Stimulated activated CD4-positive, alpha-beta T cell treated with anti-CD3 and anti-CD28 coated beads, TNF-alpha, amount 100 ng/mL, for 1 hour (primary cell): ENCODE measurements at places on chromosomes 13 and 19.

DNA sequence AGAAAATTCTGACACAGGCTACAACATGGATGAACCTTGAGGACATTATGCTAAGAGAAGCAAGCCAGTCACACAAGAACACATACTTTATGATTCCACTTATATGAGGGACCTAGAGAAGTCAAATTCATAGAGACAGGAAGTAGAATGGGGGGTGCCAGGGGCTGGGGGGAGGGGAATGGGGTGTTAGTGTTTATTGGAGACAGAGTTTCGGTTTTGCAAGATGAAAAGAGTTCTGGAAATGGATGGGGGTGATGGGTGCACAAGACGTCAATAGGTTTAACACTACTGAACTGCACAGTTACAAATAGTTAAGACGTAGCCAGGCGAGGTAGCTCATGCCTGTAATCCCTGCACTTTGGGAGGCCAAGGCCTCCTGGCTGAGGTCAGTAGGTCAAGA, 3.5 kb upstream of the ZNF787 start:
- DNase-seq: no peak

DNA sequence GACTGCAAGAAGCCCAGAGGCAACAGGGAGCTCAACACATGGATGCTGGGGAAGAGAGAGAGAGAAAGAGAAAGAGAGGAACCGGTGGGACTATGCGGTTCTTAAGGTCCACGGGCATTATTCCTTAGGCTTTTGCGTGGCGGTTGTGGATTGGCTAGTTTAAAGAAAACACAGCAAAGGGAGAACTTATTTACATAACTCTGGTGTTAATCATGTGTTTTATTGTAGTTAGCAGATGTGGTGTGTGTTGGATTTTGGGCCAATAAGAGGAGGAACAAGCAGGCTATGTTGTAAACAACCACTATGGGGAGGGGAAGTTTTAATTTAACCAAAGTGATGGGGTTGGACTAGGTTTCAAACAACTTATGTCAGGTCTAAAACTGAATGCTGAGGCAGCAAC, 275.3 kb upstream of the KLF12 start:
- DNase-seq: no peak

DNA sequence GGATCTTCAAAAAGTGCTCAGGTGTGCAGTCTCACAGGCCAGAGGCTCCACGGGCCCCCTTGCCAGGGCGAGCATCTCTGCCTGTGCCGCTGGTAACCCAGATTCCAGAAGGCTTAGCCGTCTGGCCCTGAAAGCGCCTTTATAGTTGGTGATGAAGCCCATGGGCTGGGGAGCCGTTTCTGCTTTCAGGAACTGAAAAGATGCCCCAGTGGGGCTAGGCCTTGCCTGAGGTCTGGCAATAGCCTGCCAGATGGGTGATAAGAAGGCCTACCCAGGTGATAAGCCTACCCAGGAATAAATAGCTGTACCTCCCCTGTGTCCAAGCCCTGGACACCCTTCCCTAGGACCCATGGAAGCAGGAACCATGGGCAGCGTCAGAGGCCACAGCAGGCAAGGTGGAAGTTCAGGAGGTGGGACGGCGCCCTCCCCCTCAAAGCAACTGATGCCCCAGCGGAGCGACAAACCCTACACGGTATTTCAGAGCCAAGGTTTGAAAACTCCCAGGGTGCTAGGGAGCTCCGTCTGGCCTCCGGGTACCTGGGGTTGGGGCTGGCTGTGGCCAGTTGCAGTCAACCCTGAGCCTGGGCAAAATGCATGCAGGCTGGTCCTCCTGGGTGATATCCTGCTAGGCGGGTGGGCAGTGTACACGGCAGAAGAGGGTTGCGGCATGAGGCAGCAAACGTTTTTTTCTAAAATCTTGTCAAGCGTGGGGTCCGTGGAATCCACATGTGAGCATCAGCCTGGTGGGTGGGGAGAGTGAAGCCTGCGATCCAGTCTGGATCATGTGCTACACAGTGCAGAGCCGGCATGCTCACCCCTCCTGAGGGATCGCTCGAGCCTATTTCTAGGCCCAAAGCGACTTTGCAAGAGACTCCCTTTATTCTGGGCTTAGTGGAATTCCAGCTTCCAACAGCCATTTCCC, 45.3 kb downstream of the ACTN4 start:
- no peak for DNase-seq

- DNase-seq: no peak
Measured at GRCh38 chr13:90618133-90618532, 729.4 kb upstream of the MIR17HG start.

DNA sequence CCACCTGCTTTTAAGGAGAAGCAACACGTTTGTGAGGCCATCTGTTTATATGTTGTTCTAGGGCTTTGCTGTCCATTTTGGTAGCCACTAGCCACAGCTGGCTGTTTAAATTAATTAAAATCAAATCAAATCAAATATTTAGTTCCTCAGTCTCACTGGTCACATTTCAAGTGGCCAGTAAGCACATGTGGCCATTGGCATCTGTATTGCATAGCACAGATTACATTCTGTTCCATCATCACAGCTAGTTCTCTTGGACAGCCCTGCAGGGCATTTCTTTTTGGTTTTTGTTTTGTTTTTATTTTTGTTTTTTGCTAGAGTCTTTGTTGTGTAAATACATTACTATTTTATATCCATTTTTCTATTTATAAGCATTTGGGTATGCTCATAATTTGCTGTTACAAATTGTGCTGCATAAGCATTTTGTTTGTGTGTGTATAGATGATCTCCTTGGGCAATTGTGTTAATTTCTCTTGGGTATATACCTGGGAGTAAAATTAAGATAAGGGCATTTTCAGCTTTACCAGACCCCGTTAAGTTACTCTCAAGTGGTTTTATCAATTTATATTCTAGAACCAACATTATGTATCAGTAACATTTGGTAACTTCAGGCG, 31.3 kb downstream of the SAE1 start:
- DNase-seq: no peak

DNA sequence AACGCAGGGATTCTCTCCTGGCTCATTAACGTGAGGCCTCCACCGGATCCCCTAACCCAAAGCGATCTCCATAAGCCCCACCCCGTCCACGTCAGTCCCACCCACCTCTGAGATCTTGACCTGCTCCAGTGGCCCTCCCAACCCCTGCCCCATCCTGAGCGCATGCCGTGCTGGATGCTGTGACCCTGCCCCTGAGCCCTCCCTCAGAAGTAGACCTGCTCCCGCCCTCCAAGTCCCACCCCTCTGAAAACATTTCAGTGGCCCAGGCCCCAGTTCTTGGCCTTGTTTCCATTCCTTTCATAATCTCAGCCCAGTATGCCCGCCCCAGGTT, 19.9 kb downstream of the LMTK3 start:
- no peak for DNase-seq
